ENCODE measurements at places on chromosomes 5 and 9. TPM values are rescaled to one million over a fixed set of nuclear protein-coding genes. Genes with fewer than 3 reads are reported as not detected.

Gene SPAG8
- total RNA-seq: 0.52 TPM

Gene DDX4
- total RNA-seq: not detected

Gene PDE6A
- not detected for total RNA-seq

Gene FCN2
- total RNA-seq: 1.0 TPM
